ENCODE measurements at places on chromosomes 1 and 21.

DNA sequence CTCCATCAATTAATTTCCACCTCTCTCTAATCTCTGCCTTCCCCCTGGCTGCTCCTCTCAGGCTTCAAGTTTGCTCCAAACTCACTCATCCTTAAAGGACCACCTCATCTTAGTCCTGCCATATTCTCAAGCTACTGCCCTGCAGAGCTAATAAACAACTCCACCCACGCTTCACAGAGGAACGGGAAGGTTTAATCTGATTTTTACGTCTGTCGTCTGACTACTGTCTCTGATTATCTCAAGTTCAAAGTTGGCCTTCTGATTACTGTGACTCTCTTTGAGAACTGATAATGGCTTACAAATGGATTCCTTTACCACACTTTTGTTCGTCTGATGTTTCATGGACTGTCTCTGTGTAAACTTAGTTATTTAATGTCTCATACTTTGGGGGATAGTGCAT, 7.6 kb upstream of the CPT2 start:
- DNase-seq = no peak

DNA sequence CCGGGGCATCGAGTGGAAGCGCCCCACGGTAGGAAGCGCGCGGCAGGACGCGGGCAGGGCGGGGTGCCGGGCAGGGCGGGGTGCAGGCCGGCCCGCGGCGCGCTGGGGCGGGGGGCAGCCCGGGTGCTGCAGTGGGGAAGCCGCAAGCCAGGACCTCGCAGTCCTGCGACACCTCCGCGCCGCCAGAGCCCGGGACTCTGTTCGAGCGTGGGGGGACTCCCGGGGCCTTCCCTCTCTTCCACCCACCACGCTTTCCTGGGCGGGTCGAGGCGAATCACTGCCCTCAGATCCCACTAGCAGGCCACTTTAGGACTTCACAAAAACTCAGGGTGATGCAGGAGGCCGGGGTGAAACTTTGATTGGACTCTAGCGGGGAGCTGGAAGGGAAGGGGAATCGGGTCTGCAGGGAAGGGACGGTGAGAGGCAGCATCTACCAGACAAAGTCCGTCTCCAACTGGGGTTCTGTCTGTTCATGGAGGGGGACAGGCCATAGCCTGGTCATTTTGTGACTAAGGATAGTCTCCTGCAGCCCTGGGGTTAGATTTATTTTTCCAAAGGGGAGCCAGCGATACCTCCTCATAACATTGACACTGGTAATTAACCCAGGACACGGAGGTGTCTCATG, 623 bp downstream of the CAPN2 start:
- DNase-seq = peak; percentile 61

GRCh38 chr1:163296504-163297263, 25.1 kb upstream of the NUF2 start:
- DNase-seq = no peak

- DNase-seq = peak; percentile 16
These were observed 60.3 kb downstream of the XCL1 start for GRCh38 chr1:168636642-168637111.

- DNase-seq = no peak
These were observed 100.5 kb downstream of the PAX7 start for GRCh38 chr1:18731148-18731547.

- no peak for DNase-seq
These were observed 51.7 kb upstream of the TIAM1 start for GRCh38 chr21:31395791-31396190.

GRCh38 chr1:62997884-62998283, 214.0 kb downstream of the ATG4C start:
- DNase-seq = no peak

GRCh38 chr1:43975249-43975961, 645 bp downstream of the ATP6V0B start:
- peak; percentile 88 for DNase-seq

DNA sequence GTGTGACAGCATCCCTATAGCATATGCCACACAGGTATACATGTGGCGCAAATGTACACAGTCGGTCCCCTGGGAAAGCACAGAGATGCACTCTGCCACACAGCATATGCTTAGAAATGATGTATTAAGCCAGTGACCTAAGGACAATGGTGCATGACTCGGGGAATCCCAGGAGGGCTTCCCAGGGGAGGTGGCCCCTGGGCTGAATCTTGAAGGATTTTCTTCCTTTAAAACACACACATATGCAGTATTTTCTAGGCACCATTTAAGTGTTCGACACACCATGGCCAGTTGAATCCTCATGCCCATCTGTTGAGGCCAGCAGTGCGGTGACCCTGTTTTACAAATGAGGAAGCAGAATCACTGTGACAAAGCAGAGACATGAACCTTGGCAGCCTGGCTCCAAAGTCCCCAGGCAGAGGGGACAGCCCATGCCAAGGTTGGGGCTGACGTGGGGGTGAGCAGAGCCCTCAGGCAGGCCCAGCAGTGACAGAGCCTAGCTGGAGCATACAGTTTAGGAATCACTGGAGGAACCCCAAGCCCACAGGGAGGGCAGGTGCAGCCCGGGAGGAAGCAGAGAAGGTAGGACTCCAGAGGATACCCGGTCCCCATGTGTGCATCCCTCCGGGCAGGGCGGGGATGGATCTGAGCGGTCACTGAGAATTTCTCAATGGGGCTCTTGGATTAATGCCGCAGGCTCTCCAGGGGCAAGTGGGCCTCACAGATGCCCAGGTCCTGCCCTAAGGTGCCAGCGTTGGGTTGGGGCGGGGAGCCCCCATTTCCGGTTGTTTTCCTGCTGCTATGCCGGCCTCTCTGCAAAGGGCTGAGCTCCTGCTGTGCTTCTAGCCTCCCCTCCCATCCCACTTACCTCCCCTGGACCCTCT, 28.4 kb downstream of the WNT3A start:
- DNase-seq = no peak

- DNase-seq = no peak
These were observed 326.0 kb upstream of the RUNX1 start for GRCh38 chr21:35375115-35375514.

DNA sequence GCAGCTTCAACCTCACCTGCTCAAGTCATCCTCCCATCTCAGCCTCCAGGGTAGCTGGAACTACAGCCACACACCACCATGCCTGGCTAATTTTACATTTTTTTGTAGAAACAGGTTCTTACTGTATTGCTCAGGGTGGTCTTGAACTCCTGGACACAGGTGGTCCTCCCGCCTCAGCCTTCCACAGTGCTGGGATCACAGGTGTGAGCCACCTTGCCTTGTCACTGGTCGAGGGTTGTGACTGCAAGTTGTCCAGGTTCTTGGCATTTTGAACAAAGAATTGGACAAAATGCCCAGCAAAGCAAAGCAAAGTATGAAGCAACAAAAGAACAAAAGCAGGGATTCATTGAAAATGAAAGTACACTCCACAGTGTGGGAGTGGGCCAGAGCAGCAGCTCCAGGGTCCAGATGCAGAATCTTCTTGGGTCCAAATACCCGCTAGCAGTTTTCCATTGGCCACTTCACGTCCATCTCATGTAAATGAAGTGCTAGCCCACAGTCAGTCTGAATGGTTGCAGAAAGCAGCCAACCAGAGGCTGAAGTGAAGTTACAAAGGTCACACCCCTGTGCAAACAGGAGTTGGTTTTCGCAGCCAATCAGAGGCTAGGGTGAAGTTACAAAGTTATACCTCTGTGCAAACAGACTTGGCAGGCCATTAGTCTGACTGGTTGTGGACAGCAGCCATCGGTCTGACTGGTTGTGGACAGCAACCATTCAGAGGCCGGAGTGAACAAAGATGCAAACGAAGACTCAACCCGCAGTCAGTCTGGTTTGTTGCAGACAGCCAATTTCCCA, 109.5 kb upstream of the KIF26B start:
- DNase-seq = no peak

DNA sequence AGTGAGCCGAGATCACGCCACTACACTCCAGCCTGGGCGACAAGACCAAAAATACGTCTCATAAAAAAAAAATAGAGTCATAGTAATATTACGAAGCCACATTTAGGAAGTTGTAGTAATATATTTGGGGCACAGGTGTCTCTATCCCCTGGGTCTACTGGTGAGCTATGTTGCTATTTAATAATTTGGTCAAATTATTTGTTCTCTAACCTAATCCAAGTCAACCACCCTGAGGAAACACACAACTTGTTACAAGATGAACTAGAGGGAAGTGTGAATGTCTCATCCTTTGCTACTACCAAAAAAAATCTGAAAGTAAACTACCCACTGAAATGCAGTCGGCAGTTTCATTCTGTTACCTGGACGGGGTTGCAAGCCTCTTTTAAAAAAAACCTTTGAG, 35.3 kb downstream of the RGS8 start:
- no peak for DNase-seq

DNA sequence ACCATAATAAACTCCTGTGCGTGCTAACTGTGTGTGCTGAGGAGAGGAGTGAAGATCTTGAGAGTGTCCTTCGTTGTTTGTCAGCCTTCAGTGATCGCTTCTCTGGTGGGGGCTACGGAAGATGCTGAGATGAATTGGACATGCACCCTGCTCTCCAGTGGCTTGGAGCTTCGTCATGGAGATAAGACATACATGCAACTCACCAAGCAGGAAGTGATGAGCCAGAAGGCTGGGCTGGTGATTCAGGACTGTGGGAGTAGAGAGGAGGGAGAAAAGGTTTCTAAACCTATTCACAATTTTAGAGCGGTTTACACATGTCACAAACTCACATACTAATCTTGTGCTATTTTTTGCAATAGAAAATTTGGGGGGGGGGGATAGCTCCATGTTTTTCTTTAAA, 128.9 kb upstream of the ADAR start:
- peak; percentile 79 for DNase-seq

- peak; percentile 96 for DNase-seq
These were observed 8.8 kb upstream of the NLRP3 start for GRCh38 chr1:247407180-247407616.

DNA sequence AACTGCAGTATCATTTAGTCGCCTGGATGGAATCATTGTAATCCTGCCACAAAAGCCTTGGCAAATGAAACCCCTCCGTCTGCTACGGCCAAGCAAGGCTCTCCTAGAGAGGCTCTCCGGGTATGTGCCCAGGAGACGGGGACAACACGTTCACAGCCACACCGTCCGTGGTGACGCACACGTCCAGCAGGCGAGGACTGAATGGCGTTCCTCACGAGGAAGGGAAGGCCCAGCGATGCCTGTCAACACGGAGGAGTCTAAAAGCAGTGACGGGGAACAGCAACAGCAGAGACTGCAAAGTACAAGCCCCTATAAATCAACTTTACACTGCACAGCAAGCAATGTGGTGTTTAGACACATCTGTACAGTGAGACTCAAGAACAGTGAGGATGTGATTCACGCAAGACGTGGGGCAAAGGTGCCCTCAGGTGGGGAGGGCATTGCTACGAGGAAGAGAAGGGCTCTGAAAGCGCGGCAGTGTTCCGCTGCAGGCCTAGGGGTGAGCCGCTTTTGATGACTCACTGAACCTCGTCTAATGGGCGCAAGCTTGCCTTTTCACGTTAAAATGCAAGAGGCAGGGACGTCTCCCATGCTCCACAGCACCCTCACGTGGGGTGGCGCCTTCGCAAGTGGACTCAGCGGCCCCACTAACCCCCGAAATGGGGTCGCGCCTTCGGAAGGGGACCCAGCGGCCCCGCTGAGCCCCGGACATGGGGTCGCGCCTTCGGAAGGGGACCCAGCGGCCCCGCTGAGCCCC, 6.8 kb downstream of the WRAP73 start:
- DNase-seq = no peak

DNA sequence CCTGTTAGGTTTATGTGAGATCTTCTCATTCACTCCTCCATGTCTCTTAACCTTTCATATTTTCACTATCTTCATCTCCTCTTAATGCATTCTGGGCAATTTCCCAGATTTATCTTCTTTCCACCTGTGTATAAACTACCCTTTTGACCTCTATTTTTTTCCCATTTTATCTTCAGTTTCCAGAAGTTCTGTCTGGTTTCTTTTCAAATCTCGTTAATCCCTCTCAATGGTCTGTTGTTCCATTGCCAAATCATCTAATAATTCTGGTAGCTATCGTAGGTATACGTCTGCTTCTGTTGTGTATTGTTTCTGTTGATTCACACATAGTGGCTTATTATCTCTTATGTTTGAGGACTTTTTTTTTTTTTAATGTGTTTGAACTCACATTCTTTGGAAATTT, 25.7 kb upstream of the HYI start:
- no peak for DNase-seq

GRCh38 chr1:234208351-234208750, 164.9 kb upstream of the COA6 start:
- DNase-seq = no peak

DNA sequence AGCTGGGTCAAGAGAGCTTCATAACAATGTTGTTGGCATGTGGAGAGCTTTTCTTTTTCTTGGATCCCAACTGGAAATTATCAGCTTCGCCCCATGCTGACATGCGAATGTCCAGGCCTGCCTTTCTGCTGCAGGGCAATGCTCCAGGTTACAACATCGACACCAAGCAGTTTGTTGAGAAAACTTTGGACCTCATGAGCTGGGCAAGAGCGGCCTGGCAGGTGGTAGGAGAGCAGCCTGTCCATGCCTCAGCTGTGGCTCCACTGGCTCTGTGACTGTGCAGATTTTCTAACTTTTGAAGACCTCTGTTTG, 41.4 kb downstream of the MTARC1 start:
- DNase-seq = no peak

- no peak for DNase-seq
These were observed 32.0 kb downstream of the NTPCR start for GRCh38 chr1:232982238-232982944.

- DNase-seq = peak; percentile 35
These were observed 303.1 kb upstream of the RUNX1 start for GRCh38 chr21:35352066-35352770.

- DNase-seq = no peak
These were observed 55.5 kb upstream of the RGS5 start for GRCh38 chr1:163258181-163258580.

DNA sequence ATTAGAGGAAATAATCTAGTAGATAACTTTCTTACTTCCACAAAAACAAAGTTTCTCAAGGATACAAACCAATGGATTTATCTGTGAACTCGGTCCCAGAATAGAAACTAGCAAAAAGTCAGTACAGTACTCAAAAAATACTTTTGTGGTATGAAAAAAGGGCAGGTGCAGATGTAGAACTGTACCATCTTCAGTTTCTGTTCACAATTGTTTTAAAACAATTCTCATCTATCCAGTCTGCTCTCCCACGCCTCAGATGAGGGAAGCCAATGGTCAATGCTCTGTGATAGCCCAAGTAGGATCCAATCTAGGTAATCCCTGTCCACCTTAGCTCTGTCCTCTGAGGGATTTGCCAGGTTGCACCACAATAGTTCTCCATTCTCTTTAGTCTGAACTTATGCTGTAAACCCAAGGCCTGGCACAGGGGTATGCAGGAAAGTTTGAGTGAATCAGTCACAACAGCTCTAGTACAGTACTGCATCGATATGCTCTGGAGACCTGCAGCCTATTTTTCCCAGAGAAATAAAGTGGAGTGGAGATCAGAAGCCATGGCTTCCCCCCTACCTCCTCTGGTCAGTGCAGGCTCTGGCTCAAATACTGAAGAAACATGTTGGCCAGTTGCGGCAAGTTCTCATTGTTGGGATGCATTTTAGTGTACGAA, 1.4 kb downstream of the KTI12 start:
- no peak for DNase-seq

DNA sequence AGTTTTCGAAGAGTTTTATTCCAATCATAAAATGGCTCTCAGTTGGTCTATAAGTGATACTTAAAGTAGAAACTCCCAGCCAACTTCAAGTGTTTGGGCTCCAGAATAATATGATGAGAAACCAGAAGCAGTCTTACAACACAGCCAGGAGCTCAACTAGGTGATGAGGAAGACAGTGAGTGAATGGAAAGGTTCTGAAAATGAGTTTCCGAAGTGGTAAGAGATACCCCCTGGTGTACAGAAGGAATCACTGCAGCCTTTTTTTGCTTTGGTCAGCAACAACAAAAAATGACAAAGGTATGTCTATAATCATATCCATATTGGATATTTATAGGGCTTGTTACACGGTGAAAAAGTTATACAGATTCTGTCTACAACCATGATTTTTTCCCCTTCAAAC, 16.5 kb downstream of the KRTAP19-1 start:
- DNase-seq = no peak

All from suppressor macrophage treated with lipopolysaccharide for 4 hours (primary cell).